ENCODE measurements at places on chromosomes 5 and 9.

DNA sequence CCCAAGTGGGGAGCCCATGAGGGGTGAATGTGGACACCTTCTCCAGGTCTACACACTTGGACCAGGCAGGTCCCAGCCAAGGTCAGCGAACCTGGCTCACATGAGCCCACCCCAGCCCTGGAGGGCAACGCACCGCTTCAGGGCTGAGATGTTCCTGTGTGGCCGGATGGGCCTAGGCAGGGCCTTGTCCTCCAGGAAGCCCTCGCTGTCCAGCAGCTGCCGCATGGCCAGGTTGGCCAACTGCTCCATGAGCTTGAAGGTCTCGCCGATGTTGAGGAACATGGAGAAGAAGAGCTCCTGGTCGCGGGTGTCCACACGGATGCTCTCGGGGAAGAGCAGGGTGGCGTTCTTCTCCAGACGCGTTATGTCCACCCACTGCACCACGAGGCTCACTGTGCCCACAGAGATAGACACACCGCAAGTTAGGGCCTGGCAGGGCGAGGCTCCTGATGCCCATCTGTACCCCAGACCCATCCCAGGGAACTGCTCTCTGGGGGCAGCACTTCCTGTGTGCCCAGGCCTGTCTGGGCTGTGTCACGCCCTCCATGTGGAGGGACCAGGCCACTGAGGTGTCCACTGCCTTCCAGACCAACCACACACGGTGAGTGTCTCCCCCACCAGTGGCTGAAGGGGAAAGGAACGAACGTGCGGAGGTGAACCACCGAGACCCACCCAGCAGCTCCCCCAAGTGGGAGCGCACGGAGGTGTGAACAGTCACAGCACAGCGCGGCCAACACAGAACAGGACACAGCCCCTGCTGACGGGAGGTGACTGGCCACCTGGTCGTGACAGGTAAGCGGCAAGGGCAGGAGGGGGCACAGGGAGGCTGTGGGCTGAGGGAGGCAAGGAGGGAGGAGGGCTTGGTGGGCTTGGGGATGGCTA lies 14.4 kb downstream of the TBC1D9B start:
- no peak for DNase-seq

DNA sequence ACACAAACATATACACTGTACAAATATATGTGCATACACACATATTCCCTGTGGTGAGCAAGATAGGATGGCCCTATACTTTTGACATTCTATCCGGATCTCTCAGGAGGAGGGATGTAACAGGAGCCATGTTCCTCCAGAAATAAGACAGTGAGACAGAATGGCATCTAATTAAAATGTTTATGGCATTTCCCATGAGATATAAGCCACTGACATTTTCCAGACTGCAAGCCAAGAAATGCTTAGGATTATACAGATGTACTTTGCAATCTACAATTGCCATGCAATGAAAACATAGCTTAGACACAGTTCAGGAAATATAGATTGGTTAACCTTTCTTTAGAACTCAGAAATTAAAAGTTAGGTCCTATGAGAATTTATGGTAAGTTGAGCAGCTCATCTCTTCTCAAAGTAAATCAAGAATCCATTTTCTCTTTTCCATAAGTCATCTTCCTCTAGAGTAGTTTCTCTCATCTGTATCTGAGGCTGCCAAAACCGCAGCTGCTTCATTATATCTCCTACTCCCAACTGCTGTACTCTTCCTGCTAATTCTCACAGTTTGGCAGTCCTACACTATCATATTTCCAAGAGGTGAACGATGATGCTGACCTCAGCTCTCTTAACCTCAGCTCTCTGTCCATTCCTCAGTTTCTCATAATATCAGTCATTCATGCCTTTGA lies 1719.1 kb downstream of the MAT2B start:
- no peak for DNase-seq

- DNase-seq, result no peak
Measured at GRCh38 chr9:12060811-12061210, 632.4 kb upstream of the TYRP1 start.

DNA sequence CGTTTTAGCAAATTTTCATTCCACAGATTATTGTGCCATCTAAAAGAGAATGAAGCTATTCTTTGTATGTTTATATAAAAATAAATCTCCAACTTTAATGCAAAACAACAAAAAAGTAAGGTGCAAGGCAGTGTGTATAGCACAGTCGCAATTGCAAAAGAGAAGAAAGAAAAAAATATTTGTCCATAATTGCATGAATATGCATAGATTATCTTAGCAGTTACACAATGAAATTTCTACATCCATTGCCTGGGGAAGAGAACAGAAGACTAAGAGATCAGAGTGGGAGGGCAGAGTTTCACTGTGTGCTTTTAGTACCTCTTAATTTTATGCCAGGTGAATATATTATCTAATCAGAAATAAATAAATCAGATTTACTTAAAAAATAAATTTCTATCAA lies 86.4 kb upstream of the LHFPL2 start:
- no peak for DNase-seq

DNA sequence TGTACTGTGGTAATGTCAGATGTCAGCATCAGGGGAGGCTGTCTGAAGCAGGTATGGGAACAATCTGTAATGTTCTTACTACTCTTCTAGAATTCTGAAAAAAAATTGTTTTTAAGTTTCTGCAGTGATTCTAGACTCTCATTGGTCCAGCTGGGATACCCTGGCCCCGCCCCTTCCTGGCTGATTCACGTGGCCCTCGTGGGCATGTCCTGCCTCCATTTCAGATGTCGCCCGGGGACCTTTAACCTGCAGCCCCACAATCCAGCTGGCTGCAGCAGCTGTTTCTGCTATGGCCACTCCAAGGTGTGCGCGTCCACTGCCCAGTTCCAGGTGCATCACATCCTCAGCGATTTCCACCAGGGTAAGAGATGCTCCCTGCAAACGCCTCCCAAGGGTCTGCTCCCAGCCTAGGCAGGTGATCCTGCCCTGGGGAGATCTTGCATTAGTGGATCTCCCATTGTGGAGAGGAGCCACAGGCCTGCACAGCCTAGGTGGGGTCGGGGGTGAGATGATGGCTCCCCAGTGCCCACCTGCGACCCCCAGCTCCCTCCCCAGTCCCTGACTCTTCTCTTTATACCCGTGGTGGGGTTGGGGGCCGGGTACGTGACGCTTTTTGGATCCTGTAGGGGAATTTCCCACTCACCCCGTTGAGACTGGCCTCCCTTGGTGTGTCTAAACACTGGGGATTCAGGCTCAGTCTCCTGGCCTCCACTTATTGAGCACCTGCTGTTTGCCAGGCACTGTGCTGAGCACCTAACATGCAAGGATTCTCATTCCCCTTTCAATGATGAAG lies 36.5 kb downstream of the LAMC3 start:
- DNase-seq, result no peak

All from stimulated activated CD4-positive, alpha-beta T cell treated with anti-CD3 and anti-CD28 coated beads, Interleukin-1b, Interleukin-23, amount 100 ng/mL, for 1 hour (primary cell).